CMK (cell line): ENCODE measurements at places on chromosomes 11 and 22.

DNA sequence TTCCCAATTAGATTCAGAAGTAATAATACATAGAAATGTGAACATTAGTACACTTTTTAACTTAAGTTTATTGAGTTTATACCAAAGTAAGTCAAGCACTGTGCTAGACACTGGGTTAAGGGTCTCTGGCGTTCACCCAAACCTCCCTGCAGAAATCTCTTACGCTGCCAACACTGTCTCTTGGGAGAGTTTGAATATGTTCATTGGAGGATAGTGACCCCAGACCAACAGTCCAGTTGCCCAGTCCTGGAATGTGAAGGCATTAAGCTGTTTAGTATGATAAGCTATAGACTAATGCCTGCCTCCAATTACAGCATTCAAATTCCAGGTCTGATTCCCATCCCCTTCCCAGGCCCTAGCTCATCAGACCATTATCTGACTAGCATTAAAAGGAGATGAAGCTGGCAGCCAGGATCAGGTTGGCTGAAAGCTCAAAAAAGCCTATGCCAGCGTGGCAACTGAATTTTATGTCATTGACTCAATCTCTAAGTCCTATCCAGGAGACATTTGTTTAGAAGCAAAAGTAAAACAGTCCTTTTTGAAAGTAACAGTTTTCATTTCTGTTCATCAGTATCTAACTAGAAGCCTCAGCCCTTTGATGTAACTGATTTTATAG, 77.8 kb downstream of the SFI1 start:
- DNase-seq = no peak

DNA sequence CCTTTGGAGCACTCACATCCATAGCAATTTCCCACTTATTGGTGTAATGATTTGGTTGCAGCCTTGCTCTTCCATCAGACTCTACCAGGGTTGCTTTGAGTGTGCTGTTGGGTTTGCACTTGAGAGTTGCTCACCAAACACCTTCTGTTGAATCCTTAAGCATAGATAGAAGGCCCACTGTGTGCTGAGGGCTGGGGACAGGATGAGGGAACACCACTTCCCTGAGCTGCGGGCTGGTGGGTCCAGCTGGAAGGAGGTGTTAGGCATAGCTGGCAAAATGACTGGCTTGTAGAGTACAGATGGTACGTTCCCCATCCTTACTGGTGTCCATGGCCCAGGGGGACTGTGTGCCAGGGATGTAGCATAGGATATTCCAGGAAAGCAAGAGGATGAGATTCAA, 3.9 kb downstream of the PRDM11 start:
- no peak for DNase-seq

DNA sequence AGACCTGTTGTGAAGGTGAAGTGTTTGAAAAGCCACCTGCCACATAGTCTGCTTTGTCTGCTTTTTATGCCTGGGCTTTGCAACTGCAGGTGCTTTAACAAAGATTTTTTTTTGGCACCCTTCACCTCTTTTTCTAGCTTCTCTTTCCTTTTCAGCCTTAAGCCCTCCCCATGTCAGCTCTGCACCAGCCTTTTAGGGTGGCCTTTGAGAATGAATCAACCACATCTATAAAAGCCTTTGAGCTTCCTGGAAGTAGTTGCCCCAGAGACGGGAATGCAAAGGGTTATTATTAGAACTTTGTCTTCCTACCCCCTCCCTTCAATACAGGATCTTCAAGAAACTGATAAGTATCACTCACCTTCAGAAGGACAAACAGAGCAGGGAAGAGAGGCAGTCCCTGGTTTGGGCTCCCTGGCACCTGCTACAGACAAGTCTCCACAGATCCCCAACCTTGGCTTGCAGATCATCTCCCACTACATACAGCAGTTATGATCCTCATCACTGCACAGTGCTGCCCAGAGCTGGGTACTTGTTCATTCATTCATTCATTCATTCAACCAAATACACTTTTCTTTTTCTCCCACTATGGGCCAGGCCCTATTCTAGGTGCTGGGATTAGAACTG, 8.0 kb downstream of the PVALB start:
- DNase-seq = no peak

DNA sequence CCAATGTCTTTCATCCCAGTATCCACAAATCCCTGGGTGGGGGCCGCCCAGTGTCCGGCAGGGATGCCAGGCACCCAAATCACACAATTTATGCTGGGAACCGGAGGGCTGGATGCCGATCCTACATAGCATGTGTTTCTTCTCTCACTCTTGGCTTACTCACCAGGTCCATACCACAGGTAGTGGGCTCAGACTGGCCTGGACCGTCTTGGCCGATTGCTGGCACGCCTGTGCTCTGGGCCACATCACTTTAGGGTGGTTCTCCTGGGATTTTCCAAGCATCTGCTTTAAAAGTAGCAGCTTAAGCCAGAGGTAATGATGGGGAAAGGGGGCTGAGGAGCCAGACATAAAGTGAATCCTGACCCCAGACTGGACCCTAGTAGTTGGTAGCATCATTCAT, 22.6 kb upstream of the ALDH3B2 start:
- DNase-seq = no peak

DNA sequence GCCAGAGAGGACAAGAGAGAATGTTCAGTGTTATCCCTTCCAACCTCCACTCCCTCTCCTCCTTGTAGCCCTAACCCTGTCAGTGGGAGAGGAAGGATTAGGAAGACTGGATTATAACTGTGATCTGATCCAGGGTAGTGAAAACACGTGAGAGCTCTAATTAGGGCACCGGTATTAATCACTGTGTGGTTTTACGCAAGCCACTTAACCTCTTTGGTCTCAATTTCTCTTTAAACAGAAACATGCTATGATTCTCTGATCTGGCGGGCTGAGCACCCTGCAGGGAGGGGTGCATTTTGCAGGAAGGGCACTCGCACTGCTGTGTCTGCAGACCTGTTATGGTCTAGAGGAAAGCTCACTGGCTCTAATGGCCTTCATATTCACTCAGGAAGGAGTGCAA, 11.5 kb downstream of the RPL27A start:
- no peak for DNase-seq

DNA sequence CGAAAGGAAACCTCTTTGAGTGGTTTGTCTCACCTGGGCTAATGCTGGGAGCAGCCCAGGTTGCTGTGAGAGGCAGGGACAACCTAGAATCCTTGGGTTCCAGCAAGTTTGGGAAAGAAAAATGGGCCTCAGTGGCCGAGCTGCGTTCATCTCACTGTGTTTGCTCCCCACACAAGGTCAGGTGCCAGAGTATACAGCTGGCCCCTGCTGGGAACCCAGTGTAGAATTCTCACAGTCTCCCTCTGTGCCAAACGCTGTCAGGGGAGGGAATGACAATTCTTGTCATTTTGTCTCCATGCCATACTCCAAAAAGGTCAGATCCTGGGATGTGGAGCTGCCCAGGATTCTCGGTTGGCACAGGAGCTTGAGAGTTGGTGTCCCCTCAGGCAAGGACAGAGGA, 4.3 kb downstream of the DGKZ start:
- no peak for DNase-seq

- no peak for DNase-seq
These were observed 24.1 kb upstream of the LRRC32 start for GRCh38 chr11:76694664-76695063.

- DNase-seq = no peak
These were observed 17.1 kb upstream of the APOL4 start for GRCh38 chr22:36218648-36219193.

DNA sequence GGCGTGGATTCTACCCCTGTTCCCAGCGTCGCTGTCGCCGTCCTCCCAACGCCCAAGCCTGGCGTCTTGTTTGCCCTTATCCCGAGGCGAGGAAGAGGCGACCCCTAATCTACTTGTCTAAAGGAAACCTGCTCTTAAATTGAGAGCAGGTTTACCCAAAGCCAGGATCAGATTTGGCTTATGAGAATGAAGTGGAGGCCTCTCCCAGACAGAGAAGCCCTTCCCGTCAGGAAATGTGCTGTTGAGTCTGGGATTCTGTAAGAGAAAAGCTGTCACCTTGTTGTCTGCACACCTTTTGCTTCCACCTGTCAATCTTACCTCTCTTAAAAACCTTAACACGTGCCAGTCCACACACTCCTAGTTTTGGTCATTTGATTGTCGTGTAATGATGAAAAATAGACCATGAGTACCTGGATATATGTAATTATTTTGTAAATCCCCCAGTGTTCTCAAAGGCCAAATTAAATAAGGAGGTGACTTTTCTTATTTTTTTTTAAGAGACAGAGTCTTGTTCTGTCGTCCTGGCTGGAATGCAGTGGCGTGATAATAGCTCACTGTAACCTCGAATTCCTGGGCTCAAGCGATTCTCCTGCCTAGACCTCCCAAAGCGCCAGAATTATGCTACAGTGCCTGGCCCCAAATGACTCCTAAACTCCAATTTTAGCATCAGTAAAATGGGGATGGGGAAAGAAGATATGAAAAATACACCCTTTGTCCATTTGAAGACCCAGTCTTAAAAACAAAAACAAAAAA, 627 bp downstream of the GTF2H1 start:
- DNase-seq = no peak
